ENCODE measurements at places on chromosomes 7 and 10. TPM values are rescaled to one million over a fixed set of nuclear protein-coding genes. Genes with fewer than 3 reads are reported as not detected.

Gene PURB
- 26.2 TPM for total RNA-seq

Gene KNDC1
- 4.0 TPM for total RNA-seq

Gene OR13A1
- not detected for total RNA-seq

Gene FAM25G
- not detected for total RNA-seq

Gene MRC1
- total RNA-seq = not detected

Gene ARMC10
- total RNA-seq = 37.0 TPM

Gene PIK3AP1
- total RNA-seq = 1.3 TPM

Gene LRRN3
- 6.1 TPM for total RNA-seq

Gene CCL24
- total RNA-seq = not detected

- DNase-seq = no peak
Observed at GRCh38 chr10:119537953-119538630, 4.4 kb downstream of the RGS10 start.

GRCh38 chr10:119734396-119735332, 8.8 kb downstream of the INPP5F start:
- DNase-seq = no peak

DNA sequence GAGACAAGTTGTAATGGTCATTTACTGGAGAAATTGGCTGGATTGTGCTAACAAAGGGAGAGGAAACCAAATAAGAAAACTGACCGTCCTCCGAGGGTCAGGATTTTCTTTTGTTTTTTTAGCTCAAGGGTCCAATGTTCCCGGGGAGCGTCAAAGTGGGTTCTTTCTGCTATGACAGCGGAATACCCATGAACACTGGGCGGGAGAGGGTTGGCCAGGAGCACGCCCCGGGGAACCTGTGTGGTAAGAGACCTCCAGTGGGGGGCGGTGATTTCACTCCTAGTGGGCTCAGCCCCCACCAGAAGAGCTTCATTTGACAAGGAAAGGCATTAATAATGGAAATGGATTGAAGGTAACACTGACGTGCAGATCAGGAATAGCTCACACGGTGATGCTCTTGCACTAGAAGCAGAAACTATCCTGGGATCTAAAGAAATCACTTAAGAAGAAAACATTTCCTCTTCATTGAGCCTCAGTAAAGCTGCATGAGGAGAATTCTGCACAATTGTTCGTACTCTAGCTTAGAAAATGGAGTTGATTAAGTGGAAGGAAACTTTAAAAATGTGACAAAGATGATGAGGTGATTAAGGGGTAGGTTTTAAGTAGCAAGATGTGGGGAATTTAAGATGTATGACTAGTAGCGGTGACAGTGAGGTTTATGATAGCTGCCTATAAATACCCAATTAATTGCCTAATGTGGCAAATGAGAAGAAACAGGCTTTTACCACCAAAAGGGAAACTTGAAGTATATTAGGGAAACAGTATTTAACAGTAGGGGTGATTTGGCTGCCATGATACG, 627.2 kb downstream of the SUGCT start:
- DNase-seq = no peak

DNA sequence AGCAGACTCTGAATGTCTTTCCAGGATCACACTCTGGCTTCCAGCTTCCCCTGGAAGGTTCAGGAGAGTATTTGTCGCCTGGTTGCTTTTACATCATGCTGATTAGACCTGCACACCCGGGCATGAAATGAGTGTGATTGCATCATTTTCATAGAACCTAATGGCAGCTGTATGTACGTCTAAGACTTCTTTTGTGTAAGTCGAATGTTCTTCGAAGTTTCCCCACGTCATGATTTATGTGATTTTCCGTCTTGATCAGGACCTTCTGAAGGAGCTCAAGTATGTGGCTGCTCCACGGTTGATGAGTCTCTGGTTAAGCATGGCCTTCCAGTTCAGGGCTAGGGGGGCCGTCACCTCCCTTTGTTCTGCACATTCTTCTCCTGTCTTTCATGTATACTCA, 4.5 kb downstream of the EIF4H start:
- no peak for DNase-seq

DNA sequence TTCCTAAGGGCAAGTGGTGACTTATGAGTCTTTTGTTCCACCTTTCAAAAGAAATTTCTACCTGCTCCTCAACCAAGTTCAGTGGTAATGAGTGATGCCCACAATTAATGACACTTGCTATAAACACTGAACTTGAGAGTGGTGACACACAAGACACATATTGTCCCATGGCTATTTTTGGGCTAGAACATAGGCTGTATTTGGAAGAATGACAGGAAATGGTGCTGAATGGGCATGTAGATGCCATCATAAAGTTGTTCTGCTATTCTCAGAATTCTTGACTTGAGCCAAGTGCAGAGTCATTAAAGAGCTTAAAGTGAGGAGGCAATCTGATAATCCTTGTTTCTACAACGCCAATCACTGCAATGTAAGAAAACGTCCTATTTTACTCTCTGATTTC, 313.3 kb downstream of the AGMO start:
- DNase-seq = no peak

- no peak for DNase-seq
Observed at GRCh38 chr10:132636358-132636757, 98.8 kb downstream of the INPP5A start.

DNA sequence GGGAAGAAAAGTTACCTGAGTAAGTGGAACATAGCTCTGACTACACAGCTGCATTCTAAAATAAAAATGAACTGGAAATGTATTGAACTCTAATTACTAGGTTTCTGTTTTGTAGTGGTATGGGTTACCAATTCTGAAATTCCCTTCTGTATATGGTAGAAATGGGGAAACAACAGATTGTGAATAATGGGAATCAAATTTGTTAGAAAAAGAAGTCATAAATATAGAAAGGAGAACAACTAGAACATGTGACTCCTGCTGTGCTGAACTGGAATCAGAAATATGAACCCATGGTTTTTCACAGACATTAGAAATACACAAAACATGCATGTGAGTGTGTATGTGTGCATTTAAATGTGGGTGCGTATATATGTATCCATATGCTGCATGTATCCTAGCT, 27.0 kb downstream of the MCMBP start:
- no peak for DNase-seq

- DNase-seq = no peak
Observed at GRCh38 chr7:102450242-102450641, 14.4 kb downstream of the ALKBH4 start.

DNA sequence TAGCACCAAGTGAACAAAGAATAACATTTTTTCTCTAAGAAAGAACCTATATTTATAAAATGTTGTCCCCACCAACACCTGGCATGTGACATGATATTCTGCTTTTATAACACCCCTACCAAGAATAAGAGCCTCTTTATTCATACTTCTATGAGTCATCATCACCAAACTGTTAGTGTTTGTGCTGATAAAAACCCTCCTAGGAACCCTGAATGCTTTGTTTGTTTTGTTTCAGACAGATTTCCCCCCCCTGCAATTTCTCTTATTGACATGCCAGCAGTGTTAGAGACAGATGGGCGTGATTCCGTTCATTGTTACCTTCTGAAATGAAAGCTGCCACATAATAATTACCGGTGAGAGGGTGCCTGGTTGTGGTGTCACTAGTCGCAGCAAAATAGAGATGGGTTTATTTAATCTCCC, 651.1 kb downstream of the SORCS1 start:
- DNase-seq = no peak

DNA sequence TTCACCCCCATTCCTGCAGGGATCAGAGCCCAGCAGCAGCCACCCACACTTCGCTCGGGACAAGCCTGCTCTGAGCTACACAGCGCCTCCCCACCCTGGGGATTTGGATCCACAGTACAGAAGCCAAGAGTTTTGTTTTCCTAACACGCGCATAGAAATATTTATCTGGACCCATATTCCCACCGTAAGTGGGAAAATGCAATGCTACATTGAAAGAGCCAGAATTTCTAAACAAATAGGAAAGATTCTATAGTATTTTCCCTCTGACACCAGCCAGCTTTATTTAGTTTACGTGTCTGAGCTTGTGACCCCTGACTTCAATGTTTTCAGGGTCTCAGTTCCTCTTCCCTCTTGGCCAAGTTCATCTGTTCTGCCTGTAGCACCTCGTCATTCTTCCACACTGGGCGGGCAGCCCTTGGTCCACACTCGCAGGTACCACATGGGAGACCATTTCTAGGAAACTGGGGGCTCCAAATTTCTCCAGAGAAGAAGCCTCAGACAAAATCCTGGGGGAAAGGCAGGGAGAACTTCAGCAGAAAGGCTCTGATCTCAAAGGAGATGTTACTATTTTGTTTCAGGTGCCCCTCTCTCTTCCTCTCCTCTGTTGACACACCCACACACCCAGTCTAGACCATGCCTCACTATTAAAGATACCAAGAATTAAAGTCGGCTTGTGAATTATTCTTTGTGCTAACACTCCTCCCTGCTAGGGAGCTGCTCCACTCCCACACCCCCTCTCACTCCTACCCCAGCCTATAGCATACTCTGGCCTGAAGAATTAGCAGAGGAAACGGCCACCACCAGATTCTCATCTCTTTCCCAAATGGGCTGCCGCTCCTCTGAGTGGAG, 116.0 kb upstream of the PCGF5 start:
- no peak for DNase-seq

DNA sequence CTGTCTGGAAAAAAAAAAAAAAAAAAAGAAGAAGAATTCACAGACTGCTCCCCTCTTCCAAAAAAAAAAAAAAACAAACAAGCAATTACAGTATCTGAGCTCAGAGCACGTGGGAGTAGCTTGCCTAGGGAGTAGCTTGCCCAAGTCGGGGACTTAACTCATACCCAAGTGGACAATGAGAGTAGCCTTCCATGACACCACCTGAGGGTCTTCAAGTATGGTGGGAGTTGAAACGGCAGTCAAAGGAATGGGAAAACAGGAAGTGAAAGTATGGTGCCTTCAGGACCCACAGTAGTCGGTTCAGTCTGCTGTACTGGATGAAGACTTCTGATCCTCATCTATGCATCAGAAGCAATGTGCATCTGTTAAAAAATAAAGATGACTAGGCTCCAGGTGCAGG, 10.6 kb downstream of the VOPP1 start:
- no peak for DNase-seq

GRCh38 chr7:132895231-132895630, 186.7 kb downstream of the CHCHD3 start:
- DNase-seq = no peak

DNA sequence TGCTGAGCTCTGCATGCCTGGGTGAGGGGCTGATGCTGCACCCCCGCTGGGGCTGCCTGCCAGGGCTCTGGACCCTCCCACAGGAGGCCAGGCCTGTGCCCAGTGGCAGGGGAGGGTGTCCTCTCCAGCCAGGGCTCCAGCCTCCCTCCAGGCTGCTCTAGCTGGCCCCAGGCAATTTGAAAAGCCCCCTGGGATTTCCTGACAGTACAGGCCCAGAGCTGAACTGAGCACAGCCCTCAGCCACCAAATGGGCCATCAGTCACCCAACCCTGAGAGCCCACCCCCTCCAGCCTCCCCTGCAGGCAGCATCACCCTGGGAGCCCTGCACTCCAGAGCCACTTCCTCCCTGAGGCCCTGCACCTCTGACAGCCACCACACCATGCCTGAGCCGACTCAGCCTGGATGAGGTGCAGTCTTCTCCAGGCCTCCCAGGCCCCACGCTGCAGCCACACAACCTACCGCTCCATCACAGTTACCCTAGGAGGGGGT, 101.8 kb upstream of the RET start:
- no peak for DNase-seq

DNA sequence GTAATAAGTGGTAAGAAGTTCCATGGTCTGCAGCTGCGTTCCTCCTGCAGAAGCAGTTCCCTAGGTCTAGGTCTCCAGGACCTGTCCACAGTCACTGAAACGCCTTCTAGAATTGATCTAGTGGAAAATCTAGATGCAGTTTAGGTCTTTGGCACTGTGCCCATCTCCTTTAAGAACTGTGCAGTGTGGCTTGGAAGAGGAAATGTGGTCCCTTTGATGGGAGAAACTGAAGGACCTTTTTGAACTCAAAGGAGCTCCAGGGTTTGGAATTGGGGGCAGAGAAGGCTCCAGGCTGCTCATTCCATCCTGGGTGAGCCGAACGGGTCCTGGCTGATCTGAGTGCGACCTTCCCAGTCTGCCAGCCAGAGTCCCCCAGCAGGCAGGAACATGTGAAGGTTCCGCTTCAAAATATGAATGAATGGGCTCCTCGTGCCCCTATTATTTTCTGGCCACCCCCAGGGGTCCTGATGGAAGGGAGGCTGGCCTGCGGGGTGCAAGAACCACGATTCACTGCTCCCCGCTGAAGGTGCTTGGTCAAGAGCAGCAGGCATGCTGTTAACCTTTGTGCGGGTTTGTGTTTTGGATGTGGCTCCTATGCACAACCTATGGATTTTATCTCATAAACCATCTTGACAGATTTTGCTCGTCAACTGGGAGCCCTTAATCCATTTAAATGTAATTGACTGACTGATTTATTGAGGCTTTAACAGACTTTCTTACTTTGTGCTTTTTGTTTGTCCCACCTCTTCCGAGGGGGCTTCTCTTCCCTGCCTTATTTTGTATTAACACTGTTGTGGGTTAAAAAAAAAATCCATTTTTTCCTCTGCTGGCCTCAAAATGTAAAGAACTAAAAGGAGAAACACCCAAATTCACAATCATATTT, 36.7 kb downstream of the ZNF467 start:
- DNase-seq = no peak

DNA sequence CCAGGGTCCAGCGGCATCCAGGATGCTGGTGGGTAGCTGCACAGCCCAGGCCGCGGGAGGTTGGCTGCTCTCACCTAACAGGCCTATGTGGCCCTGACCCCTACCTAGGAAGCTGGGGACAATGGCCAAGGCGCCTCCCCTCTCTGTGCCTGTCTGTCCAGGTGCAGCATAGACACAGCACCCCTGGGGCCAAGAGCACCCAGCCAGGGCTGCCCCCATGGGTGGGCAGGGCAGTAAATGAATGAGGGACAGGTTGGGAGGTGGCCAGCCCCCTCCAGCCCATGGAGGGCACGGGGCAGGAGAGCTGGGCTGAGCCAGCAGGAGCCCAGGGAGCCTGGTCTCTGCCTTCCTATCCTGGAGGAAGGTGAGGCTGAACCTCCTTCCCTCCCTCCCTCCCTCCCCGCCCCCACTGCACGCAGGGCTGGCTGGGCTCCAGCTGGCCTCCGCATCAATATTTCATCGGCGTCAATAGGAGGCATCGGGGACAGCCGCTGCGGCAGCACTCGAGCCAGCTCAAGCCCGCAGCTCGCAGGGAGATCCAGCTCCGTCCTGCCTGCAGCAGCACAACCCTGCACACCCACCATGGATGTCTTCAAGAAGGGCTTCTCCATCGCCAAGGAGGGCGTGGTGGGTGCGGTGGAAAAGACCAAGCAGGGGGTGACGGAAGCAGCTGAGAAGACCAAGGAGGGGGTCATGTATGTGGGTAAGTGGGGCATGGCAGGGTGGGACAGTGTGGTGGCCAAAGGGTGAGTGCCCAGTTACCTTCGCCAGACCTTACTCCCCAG, at the start of gene SNCG:
SNCG (plus strand) TSS at position 484 of the 785 bp plus-strand sequence; CDS start at position 583, 99 bp downstream.
- no peak for DNase-seq

Data from neural crest cell (in vitro differentiated cells).